G401 (cell line): ENCODE measurements at places on chromosomes 3 and 15. TPM values are rescaled to one million over a fixed set of nuclear protein-coding genes. Genes with fewer than 3 reads are reported as not detected.
A peak's percentile ranks its signal among the peaks of the same experiment; 100 is the strongest.

DNA sequence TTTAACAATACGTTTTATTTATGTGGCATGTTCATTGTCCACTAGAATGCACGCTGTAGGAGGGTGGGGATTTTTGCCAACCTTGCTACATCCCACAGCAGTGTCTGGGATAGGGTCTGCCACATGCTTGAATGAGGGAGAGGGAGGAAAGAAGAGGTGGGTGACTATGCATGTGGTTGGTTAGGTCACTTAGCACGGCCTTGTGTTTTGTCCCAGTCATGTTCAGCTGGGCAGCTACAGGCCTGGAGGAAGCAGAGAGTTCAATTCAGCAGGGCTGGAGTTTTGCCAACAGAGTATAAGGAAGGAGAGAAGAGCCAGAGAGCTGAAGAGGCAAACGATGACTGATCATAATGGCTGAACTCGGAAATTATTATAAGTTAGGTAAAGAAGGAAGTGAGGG lies 268.4 kb upstream of the NSMCE3 start:
- DNase-seq, result peak; percentile 22

Gene GALNT15
- not detected in 2 replicates for total RNA-seq

Gene GP9
- total RNA-seq, result not detected in 2 replicates

DNA sequence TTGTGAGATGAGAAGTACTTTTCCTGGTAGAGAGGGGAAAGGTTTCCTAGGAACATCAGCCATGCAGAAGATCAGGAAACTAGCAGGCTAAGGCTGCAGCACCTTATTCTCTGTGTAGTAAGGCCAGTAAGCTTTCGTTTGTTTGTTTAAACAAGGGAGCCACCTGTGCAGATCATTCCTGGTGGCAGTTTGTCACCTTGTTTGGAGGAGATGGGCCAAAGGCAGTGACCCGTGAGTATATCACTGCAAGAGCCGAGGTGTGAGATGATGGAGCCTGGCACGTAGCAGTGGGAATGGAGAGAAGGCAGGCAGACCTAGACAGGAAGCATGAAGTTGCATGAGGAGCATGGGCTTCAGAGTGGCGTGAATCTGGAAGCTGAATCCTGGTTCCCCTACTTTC lies 19.6 kb downstream of the ATG7 start:
- DNase-seq, result no peak

Gene KLHL25
- 11.2 and 15.6 TPM in 2 replicates for total RNA-seq

GRCh38 chr3:152499791-152500385 lies 231.2 kb downstream of the MBNL1 start:
- no peak for DNase-seq
